ENCODE measurements at places on chromosomes 7 and 10.
A peak's percentile ranks its signal among the peaks of the same experiment; 100 is the strongest.

DNA sequence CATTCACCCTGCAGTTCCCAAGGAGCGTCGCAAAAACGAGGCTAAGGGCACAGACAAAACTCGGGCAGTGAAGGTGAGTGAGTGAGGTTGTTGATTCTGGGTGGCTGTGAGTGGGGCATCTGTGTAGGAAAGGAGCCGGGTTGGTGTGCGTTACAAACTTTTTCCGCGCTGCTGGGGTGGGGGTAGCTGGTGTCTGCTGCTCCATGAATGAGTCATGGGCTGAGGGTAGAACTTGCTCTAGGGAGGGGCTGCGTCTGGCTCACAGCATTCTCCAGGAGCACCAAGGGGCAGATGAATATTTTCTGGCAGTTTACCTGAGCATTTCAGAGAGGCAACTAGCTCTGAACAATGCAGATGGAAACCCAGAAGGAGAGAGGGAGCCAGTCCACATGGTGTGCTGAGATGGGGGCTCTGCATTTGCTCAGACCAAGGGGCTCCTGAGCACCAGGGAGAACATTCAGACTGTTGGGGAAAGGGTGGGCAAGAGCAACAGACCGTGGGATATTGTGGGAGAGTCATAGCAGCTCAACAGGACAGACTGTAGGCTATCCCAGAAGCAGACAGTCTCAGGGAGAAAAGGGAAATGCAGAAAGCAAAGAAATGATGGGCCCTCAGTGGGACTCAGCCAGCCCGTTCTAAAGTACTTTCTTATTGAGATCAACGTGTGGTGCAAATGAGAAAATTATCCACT lies 18.8 kb downstream of the NOBOX start:
- no peak for DNase-seq

GRCh38 chr7:69515495-69516212 lies 82.6 kb upstream of the AUTS2 start:
- DNase-seq, result no peak

GRCh38 chr10:114506871-114507385 lies 102.6 kb upstream of the AFAP1L2 start:
- DNase-seq, result no peak

DNA sequence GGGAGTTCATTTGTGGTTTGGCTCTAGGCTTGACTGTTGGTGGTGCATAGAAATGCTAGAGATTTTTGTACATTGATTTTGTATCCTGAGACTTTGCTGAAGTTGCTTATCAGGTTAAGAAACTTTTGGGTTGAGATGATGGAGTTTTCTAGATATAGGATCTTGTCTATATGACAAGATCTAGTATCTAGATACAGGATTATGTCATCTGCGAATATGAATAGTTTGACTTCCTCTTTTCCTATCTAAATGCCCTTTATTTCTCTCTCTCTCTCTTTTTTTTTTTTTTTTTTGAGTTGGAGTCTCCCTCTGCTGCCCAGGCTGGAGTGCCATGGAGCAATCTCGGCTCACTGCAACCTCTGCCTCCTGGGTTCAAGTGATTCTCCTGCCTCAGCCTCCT lies 62.9 kb downstream of the MGAM2 start:
- DNase-seq, result no peak

DNA sequence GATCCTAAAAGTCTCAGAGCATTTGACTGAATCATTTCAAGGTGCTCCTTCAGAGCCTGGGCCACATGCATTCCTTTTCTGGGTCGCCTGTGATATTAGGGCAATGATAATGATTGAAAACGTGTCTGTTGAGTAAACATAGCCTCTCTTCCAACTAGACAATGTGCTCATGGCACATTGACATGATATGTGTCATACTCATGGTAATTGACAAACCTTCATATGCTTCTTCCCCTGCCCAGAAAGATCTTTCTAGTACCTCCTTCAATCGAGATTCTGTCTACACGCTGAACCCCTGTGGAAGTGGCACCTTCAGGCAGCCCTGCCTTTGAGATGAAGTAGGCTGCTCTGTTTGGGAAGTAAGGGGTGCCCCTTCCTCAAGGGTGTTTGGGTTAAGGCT lies 98.9 kb upstream of the TCF7L2 start:
- no peak for DNase-seq

DNA sequence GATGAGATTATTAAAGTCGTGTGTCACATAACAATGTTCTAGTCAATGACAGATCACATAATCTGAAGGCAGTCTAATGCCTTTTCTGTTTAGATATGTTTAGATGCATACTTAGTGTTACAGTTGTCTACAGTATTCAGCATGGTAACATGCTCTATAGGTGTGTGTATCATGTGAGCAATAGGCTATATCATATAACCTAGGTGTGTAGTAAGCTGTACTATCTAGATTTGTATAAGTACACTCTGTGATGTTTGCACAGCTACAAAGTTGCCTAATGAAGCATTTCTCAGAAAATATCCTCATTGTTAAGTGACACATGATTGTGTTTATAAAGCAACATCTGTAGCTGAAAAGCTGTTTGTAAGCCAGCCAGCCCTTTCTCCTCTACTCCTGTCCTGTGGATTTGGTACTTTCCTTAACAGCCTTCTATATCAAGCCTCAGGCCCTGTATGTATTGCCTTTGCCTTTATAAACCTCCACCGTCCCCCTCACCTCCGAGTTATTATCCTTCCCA lies 6.3 kb downstream of the HECTD2 start:
- no peak for DNase-seq

- DNase-seq, result no peak
Measured at GRCh38 chr7:141416650-141417270, 134.4 kb upstream of the AGK start.

DNA sequence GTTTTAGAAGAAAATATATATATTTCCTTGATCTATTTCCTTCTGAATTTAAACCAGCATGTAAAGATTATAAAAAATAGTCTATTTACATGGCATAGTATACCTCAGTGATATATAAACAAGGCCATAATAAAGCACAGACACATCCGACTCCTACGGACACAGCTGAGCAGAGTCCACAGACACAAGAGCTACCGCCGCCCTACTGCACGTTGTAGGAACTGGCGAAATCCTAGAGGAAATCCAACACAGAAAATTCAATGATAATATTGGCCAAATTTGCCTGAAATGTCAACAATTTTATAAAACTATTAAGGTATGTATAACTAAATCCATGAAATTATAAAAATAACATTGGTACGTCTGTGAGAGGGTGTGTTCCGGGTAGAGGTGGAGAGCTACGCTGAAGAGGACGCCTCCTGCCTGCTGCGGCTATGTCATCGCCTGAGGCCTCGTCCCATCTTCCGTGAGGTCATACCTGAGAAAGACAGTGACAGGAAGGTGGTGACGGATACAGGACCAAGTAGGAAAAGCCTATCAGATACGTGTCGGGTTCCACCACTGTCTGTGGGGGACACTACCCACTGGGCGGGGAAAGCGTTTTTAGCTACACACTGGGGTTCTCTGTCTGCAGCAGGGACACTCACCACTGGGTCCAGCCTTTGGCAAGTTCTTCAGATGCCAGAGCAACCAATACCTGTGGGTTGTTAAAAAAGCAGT lies 29.3 kb upstream of the NCAPG2 start:
- DNase-seq, result no peak

DNA sequence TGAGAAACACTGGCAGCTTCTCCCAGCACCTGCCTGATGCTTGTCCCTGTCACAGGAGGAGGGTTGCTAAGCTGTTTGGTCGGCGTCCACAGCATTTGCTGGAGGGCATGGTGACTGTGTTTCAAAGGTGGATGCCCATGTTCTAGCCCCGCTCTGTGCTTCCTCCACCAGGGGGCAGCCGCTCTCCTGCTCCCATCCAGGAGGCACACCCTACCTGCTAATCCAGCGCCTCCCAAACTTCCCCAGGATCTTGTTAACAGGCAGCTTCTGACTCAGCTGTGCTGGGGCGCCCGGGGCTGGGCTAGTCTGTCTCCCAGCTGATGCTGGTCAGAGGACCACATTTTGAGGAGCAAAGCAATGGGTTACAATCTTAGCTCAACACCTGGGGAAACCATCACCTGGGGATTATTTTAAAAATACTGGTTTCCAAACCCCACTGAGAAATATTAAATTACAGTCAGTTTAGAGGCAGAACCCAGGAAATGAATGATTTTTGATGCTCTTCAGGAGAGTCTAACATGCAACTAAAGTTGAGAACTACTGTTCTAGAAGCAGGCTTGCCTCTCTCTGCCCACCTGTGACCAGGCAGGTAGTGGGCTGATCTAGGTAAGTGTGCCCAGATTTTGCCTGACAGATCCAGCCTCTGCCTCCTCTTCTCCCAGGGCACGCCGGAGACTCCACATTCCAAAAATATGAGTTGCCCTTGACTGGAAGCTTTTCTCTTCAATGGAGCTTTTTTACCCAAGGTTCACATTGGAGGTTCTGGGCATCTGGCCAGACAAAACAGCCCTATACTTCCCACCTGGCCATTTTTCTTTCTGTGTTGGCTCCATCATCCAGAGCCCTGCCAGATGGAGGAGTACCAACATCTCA lies 92.7 kb upstream of the GPR26 start:
- DNase-seq, result peak; percentile 71

DNA sequence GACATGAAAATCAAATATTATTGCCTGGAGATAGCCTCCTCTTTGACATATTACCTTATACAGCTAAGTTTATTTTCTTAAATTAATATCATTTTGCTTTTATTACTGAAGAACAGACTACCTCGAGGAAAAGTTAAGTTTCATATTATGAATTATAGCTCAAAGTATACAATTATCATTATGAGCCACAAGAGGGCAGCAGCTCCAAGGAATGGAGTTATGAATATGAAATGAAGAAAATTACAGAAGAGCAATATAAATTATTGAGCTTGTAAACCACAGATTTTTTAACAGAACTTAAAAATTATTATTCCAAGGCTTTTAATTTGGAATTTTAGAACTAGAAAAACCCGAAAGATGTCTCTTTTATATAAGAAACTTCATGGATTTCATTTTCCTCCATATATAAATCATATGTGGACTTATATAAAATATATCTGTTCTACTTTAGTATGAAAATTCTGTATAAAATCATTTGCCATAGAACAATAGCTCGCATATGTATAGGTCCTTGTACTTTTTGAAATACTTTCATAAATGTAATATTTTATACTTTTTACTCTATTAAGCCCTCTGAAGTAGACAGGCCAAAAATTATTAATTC lies 40.1 kb downstream of the IQUB start:
- DNase-seq, result peak; percentile 19

GRCh38 chr7:157235357-157236333 lies 96.9 kb downstream of the UBE3C start:
- no peak for DNase-seq

DNA sequence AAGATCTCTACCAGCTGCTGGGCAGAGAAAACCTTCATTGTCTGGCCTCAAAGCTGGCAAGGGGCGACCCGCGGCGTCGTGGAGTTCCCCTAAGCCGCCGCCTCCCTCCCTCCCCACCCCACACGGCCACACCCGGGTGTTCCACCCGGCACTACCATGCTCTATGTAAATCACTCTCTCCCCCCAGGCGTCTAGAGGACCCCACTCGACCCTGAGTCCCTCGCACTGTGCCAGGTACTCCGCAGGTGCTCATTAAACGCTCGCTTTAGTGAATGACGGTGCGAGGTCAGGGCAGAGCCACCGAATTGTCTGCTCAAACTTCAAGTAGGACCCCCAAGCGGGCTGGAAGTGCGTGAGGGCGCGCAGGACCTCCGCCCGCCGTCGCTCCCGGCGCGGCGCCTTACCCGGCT lies 628 bp downstream of the PARP12 start:
- DNase-seq, result peak; percentile 65

DNA sequence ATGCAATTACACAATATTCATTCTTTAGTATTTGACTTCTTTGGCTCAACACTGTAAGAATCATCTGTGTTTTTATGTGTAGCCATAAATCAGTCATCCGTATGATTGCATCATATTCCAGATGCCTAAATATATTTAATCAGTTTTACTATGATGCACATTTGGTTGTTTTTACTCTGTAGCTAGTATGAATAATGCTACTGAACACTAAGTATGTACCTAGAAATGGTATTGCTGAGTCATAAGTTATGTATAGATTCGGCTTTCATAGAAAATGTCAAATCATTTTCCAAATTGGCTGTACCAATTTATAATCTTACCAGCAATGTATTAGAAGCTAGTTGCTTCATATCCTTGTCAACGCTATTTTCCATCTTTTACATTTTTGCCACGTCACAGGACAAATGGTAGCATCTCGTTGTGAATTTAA lies 197.3 kb upstream of the PLXNA4 start:
- no peak for DNase-seq

DNA sequence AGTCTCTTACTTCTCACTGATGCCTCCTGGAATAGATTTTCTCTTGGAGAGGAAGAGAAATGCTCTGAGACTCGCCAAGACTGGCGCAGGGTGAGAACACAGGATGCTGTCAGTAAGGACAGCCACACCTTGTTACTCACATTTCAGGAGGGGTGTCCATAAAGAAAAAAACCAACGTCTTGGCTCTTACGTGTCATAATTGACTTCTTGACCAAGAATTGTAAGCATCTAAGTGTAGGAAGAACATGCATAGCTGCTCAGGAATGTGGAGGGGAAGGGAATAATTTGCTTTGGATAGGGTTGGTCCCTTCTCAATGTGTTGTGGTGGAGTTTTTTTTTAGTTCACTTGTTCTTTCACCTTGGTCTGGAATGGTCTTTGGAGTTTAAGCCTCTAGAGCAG lies 43.8 kb upstream of the ZNF438 start:
- no peak for DNase-seq

DNA sequence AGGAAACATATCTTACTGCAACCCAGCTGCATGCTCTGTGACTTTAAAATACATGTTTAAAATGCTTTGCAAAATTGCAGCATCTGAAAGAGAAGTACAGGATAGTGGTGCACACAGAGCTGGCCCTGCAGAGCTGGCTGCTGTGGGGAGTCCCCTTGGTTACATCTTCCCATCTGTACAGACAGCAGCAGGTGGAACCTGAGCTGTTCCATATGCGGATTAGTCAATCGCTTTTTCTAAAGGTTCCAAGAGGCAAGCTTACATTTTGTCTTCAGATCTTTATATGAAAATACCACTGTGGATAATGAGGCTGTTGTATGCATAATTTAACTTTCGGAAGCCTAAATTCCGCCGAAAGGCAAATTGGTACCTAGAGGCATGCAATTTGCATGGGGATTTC lies 444.1 kb downstream of the NRG3 start:
- DNase-seq, result no peak

DNA sequence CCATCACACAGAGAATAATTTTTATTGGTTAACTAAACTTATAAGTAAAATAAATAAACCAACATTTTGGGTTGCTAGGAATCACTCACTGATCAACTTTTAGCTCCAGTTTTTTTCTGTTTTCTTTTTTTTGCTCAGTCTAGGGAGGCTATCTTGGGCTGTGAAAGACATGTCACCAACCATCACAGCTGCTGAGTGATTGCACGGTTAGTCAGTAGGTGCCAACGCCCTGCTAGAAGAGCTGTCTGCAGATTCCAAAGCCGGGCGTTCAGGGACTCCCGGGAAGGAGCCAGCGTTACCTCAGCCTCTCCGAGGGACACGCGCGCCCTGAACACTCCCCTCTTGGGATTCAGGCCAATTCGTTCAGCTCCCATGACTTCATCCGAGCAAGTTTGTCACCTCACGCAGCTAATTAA lies 604 bp upstream of the STAM start:
- peak; percentile 40 for DNase-seq

GRCh38 chr7:80584778-80585177 lies 53.7 kb upstream of the CD36 start:
- DNase-seq, result no peak
